ENCODE measurements at places on chromosomes 7 and 10.

DNA sequence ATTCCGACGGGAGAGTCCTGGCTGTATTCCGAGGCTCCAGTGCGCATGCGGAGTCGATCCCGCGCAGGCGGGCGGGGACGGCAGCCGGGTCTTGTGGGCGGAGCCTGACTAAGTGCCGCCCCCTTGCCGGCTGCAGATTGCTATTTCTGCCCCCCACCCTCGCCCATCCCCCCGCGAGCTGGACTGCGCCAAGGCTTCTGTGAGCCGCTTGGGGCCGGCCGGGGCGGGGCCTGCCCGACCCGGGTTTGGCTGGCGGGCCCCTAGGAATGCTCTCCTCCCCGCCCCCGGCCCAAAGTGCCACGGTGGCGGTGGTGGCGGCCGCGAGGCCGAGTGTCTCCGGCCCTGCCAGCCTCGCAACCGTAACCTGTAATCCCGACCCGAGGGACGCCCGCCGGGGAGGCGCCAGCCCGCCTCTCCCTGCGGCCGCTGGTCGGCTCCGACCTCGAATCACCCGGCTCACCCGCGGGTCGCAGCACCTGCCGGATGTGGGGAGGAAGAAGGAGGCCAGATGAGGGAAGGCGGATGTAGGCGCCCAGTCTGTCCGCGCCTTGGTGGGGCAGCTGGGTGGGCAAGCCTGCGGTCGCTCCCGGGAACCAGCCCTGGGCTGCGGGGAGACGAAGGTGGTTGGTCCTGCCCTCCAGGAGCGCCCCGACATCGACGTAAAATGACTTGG is 702 bp upstream of the KAZALD1 start:
- DNase-seq: no peak

- DNase-seq: no peak
These were observed 33.2 kb upstream of the RAB18 start for GRCh38 chr10:27470885-27471284.

DNA sequence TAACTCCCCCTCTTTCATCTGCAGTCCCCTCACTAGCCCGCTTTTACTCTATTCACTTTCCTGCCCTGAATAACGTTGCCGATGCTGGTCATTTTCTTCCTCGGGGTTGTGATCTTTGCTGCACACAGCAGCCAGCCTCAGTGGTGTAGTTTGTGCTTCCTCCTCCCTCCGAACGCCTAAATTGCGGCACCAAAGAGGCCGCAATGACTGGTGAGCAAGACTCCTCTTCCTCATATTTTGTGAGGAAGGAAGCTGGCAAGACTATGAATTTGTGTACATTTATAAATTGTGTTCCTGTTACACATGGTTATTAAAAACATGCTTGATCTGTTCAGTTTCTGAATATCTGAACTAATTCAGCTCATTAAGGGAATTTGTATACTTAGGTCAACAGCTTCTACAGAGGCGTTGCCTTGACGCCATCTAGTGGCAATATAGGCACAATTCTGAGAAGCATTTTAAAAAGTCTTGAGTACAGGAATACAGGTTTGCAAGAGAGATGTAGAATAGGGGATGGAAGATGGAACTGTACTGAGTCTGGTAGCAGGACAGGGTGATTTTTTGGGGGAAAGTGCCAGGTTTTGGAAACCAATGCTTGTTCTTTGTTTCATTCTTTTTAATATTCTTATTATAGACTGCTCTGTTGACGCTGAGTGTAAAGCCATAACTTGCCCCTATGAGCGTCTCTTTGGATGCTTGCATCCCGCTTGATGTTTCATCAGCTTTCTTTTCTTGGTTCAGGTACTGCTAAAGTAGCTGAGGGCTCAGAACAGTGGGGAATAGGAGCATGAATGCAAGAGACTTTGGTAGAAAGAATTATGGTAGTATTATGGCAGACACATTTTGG is 4.1 kb upstream of the TAS2R5 start:
- DNase-seq: no peak

GRCh38 chr10:78777466-78777865 is 291.3 kb upstream of the ZMIZ1 start:
- no peak for DNase-seq

DNA sequence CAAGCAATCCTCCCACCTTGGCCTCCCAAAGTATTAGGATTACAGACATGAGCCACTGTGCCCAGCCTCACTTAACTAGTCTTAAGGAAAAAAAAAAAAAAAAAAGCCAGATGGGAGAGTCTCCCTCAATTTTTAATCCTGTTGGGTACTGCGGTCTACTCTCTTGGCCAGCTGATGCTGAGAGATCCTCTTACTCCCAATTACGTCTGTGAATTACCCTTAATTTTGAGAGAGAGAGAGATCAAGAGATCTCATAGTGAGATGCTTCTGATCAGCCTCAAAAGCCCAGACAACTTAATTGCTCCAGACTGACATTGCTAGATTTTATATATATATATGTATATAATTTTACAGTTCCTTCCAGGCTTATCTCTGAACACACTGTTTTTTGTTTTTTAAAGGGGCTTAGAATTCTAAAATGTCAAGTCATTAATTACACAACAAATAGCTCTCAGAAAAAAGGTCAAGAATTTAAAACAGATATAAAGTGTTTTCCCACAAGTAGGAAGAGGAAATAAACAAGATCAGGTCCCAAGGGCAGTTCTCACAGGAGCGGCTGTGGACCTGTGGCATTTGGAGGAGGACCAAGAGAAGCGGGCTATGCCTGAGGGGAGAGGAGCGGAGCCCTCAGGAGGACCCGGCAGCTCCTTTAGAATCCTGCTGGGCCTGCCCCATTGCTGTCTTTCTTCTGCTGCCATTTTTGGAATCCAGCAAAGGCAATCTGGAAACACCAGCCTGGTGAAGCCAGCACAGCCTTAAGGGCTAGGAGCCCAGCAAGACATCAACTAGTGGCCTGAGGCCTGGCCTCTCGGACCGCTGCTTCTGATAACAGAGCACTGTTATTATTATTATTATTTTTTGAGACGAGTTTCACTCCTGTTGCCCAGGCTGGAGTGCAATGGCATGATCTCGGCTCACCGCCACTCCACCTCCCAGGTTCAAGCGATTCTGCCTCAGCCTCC is 30.1 kb downstream of the DENND2A start:
- no peak for DNase-seq

- no peak for DNase-seq
These were observed 243.8 kb upstream of the ETV1 start for GRCh38 chr7:14233076-14233867.

GRCh38 chr7:142533920-142534319 is 215.4 kb upstream of the PRSS1 start:
- DNase-seq: no peak

- DNase-seq: no peak
These were observed 609.1 kb upstream of the ANKRD30A start for GRCh38 chr10:36516281-36516680.

- DNase-seq: no peak
These were observed 746.8 kb downstream of the GRID1 start for GRCh38 chr10:85619832-85620231.
